ENCODE measurements at places on chromosomes 1 and 21.

- no peak for DNase-seq
Observed at GRCh38 chr1:3780901-3781300, 8.4 kb downstream of the SMIM1 start.

- DNase-seq = no peak
Observed at GRCh38 chr1:160664573-160665051, 17.8 kb upstream of the SLAMF1 start.

- no peak for DNase-seq
Observed at GRCh38 chr1:97041026-97041425, 319.4 kb downstream of the PTBP2 start.

- no peak for DNase-seq
Observed at GRCh38 chr21:30605968-30606367, 5.1 kb downstream of the KRTAP22-1 start.

GRCh38 chr1:83064589-83065242 lies 934.2 kb downstream of the TTLL7 start:
- DNase-seq = no peak

DNA sequence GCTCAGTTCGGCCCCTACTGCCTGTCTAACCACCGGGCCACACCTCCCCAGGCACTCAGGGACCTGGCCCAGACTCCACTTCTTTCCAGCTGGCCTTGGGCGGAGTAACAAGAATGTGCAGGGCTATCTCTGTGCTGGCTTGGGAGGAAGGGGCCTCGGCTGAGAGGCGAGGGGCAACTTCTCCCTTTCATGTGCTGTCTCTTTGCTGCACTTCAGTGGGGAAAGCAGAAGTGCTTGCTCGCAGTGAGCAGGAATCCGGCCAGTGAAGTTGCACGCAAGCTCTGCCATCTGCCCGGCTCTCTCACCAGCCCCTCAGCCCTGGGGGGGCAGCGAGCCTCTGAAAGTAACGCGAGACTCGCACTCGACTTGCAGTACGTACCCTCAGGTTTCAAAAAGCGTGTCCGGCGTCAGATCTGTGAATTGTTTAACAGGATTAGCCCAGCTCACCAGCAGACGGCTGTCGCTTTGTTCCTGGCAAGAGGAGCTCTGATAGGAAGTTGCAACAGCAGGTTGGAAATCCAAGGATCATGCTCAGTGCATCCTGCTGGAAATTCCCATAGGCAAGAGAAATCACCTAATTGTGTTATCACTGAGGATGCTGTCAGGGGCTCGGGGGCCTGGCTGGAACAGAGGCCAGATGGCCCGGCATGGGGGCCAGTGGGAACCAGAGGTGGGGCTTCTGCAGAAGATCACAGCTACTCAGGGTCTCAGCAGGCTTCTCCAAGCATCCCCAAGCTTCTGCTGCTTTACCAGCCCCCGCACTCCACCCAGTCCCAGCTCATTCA lies 221.1 kb downstream of the NPHP4 start:
- DNase-seq = no peak

- no peak for DNase-seq
Observed at GRCh38 chr1:59443310-59443709, 146.4 kb downstream of the FGGY start.

DNA sequence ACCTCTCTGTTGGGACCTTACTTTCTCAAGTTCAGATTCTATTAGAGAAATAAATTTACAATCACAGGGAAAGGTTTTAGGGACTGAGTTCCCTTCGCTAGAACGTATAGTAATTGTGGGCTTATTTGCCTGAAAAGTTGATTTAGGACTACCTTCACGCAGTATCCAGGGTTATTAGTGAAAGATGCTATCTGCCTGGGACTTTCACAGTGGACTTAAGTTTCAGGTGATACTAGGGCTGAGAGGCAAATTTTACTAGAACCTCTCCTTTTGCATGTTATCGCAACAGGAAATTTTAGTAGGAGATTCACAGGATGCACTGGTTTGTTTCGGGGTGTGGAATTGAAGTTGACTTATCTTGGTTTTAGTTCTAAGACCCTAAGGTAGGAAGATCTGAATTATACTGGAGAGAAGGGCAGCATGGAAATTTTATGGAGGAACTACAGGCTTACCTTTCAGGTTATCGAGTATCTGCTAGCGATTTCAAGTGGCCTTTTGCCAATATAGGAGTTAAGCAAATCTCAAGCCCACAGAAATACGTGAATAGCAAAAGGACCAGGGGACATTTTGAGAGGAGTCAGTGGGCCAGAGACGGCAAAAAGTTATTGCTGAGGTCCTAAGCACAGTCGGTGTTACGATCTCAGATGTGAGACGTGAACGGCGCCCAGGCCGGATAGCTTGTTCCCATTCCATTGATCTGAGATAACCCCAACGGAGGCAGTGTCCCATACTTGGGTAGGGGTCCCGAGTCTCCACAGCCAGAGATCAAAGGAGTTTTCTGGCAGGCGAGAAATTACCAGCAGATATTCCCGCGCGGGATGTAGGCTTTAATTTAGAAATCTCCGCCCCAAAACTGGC lies 723 bp upstream of the GNAI3 start:
- no peak for DNase-seq

DNA sequence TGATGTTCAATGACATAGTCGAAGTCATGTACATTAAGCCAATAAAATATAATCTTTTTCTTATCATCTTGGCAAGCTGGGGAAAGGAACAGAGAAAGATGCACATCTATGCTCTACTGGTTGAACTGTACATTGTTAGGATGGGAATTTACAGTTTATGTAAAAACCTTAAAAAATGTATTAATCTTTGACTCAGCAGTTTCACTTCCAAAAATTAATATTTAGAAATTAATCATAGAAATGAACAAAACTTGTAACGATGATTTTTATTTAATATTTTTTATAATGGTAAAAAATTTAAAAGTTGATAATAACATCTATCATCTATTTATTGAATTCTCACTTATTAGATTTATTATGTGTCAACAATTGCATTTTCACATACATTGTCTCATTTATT lies 5.7 kb upstream of the C1orf141 start:
- DNase-seq = no peak

- DNase-seq = no peak
Observed at GRCh38 chr1:241074507-241074906, 282.5 kb downstream of the RGS7 start.

GRCh38 chr1:109687641-109688499 lies at the start of gene GSTM1:
Gene GSTM1, plus strand, starts transcription at chr1:109687817. Its CDS starts 57 bp downstream, at chr1:109687874.
- no peak for DNase-seq

DNA sequence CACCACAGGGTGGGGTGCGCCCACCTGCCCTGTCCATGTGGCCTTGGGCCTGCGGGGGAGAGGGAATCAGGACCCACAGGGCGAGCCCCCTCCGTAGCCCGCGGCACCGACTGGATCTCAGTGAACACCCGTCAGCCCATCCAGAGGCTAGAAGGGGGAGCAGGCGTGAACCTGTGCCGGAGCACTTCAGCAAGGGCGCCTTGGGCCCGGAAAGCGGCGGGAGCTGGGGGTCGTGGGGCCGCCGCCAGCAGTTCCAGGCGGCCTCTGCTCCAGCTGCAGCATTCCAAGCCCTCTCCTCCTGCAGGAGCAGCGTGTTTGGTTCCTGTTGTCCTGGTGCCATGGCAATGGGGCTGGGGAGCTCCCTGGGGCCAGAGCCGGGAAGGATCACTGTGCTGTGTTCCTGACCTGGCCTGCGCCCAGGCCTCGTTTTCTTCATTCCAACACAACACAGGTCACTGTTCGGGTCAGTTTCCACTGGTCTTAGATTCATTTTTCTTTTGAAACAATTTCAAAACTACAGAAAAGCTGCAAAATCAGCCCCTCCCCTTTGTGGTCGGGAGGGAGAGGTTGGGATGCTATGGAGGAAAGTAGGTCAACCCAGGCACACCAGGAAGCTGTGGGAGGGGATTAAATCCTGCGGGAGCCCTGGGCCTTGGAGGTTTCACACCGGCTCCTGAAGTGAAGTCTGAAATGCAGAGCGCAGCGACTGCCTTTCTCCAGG lies 18.8 kb downstream of the SLX9 start:
- DNase-seq = peak; percentile 96
